COR-L47 (cell line): ENCODE measurements at places on chromosomes 7 and 10.

GRCh38 chr10:63421591-63421990, 44.2 kb downstream of the JMJD1C start:
- DNase-seq, result no peak

GRCh38 chr10:102508506-102508905, 4.7 kb downstream of the SUFU start:
- DNase-seq, result no peak

GRCh38 chr7:111531993-111532392, 30.3 kb downstream of the IMMP2L start:
- no peak for DNase-seq

GRCh38 chr10:80609331-80609730, 71.6 kb downstream of the SH2D4B start:
- no peak for DNase-seq

DNA sequence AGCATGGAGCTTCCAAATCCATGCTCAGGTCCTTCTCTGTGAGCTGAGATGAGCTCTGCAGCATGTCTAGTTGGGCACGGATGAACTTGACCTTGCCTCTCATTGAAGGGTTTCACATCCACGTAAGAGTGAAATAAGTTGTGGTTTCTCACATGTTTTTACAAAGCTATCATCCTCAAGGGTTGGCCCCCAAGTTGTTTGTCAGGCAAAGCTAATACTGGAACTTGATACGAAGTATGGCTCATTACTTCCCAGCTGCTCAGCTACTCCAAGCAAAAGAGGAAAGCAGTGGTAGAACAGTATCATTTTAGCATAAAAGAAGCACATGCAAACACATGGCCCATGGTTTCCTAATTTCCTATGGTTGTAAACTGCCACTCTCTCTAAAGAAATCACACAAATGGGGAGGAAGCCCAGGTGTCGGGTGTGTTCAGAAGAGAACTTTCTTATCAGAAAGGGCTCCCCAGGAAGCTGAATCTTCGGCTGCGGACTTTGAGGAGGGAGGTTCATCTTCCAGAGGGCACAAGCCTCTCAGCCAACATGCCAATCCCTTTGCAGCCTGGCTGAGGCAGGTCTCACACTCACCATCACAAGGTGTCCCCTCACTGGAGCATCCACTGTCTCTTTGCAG, 45.3 kb downstream of the PDLIM1 start:
- no peak for DNase-seq

DNA sequence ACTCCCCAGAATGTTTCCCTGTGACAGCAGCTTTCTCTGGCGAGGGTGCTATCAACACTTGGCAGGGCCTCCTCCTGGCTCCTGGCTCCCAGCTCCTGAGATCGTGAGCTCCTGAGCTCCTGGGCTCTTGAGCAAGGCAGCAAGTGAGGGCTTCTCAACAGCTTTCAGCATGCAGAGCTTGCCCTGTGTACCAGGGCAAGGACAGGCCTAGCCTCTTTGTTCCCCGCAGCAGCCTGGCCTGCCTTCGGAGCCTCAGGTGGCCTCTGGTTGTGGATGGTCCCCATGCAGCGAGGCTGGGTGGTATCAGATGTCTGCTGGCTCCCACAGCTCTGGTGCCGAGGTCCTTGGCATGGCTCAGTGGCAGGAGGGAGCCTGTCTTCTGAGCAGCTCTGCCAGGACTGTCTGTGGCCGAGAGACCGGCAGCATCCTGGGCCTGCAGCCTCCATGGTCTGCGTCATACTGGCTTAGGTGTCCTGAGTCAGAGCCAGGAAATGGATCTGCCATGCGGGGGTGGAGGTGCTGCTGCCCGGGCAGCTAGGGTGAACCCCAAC, 44.2 kb downstream of the ZMIZ1 start:
- no peak for DNase-seq

DNA sequence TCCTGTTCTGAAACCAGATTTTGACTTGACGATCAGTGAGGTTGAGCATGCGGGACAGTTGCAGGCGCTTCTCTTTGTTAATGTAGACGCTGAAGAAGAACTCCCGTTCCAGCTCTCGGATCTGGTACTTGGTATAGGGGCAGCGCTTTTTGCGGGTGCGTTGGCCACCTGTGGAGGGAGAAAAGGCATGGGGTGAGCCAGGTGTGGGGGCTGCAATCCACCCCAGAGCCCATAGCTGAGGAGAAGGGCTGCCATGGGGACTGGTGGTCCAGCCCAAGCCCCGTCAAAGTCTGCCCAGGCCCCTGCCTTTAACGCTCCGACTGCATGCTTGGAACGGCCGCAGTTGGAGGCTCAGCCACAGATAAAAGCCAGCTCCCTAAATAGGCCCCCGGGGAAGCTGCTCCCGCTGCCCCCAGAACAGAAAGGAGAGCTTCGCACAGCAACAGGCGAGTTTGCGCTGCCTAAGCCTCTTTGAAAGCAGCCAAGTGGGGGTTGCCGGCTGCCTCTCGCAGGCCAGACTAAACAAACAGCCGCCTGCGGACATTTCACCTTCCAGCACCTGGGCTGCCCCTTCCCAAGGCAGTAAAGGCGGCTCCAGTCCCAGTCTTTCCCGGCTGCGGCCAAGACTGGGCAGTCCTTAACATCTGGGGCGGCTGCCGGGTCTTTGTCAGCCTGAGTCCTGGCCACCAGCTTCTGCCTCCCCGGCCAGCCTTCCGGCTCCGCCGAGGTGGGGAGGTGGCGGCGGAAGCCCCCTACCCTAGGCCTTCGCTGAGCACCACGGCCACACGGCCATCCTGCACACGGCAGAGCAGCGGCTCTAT, 2.0 kb downstream of the HOXA11 start:
- no peak for DNase-seq

GRCh38 chr10:91632671-91633550, at the start of gene PPP1R3C:
Gene PPP1R3C (minus strand): TSS chr10:91633071. CDS start chr10:91632969, 102 bp downstream.
- peak; percentile 89 for DNase-seq

DNA sequence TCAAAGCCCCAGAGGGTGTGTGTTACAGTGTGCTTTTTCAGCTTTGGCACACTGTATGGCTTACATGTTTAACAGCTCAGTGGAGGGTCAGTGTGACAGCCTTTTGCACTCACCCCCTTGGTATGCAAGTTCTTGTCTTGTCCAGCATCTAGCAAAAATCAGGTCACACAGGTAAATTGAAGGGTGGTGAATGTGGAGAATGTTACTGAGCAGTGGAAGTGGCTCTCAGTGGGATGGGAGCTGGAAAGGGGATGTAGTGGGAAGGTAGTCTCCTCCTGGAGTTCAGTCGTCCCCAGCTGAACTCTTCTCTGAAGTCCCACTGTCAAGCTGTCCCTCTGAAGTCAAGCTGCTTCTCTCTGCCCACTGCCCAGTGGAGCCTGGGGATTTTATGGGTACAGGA, 21.0 kb upstream of the C10orf90 start:
- DNase-seq, result no peak

DNA sequence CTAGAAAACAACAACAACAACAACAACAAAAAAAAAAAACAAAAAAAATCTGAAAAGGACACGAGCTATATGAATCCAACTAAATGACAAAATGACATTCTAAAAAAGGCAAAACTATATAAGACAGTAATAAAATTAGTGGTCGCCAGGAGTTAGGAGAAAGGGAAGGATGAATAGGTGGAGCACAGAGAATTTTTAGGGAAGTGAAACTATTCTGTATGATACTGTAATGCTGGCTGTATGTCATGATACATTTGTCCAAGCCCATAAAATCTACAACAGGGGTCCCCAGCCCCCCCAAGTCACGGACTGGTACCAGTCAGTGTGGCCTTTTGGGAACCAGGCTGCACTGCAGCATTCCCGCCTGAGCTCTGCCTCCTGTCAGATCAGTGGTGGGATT, 2.8 kb upstream of the PUS7 start:
- DNase-seq, result no peak

- no peak for DNase-seq
These were observed 32.8 kb downstream of the CPED1 start for GRCh38 chr7:121020989-121021969.

- DNase-seq, result no peak
These were observed 5.2 kb downstream of the CALN1 start for GRCh38 chr7:72406820-72407403.

- DNase-seq, result no peak
These were observed 706.8 kb upstream of the POT1 start for GRCh38 chr7:125636320-125636962.

- no peak for DNase-seq
These were observed 18.8 kb downstream of the ANXA11 start for GRCh38 chr10:80186364-80187012.

DNA sequence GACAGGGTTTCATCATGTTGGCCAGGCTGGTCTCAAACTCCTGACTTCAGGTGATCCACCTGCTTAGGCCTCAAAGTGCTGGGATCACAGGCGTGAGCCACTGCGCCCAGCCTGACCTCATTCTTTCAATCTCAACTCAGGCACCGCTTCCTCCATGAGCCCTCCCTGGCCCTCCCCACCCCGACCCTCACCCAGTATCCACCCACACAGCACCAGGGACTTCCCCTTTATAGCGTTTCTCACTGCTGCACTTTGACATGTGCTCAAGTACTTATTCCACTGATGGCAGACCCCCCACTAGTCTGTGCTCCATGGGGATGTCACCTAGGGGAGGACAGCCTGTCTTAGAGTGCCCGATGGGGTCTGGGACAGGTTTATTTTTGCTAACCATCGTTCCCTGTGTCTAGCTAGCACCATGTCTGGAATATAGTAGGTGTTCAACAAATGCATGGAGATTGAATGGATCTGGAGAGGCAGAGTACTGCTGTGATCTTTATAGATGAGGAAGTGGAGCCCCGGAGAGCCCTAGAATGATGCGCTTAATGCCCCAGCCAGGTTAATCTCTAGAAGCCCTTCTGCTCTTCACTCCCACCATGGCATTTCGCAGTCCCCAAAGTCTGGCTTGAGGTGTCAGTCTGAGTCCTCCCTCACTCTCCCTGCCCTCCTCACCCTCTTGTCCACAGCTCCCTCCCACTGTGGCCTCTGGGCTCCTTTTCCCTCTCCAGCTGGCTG, 258.8 kb downstream of the RPS24 start:
- DNase-seq, result no peak

DNA sequence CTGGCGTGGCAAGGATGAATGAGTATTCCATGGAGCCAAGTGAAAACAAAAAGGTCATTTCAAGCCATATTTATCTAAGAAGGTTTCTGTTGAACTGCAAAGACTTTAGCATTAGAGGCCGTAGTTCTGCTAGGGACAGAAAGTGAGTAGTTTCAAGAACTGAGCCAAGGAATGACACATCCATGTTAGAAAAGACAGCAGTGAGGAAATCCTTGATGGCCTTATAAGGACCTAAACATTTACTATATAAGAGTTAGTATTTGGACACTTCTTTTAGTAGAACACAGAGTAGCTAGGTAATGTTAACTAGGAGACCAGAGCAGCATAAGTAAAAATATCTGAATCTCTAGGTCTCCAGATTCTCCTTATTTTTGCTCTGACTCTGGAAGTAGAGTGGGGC, 329.8 kb upstream of the SEMA3D start:
- no peak for DNase-seq

- no peak for DNase-seq
These were observed 229.3 kb upstream of the PRSS58 start for GRCh38 chr7:142487124-142487523.

GRCh38 chr10:100653957-100654781, 91.2 kb upstream of the PAX2 start:
- no peak for DNase-seq

DNA sequence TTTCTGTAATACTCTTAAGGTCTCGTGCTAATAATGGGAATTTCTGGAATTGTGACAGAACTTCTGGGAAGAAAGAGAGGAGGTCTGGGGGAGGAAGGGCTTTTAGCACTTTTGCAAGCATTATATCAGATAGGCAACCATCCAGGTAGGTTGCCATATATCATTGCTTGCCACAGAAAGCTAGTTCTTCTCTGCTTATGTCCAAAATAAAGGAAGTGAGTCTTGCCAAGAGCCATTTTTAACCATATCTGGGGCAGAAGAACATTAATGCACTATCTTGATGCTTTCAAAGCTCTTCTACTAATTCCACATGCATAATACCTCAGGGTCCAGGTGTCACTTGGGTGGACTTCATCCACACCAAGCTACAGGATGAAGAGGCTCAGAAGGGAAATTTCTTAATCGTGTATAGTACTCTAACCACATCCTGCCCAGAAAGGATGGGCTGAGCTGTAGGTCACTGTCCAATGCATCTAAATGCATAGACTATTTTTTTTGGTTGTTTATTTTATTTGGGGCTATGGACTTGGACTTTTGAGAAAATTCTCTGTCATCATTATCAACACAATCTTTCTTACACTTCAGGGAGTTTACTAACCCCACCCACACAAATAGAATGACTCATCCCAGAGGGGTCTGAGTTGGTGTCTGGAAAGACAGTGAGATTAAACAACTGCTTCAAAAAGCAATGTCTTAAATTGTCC, 68.9 kb upstream of the ADO start:
- no peak for DNase-seq

GRCh38 chr7:461453-462172, 58.0 kb downstream of the PDGFA start:
- DNase-seq, result no peak

GRCh38 chr10:110461530-110461929, 36.2 kb upstream of the DUSP5 start:
- no peak for DNase-seq

DNA sequence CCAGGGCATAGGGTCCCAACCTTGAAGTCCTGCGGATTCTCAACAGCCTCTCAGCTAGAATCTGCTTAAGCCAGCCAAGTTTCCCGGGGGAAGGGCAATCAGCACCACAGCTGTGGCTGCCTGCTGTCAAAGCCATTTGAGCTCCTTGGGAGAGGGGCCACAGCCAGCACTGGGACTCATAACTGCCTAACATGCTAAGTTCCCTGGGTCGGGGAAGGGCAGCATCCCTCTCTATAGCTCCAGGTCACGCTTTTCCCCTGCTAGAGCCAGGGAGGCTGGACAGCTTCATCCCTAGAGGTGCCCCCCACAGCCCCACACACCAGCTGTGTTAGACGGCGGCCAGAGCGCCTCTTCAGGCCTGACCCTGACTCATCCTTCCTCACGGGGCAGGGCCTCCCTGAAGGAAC, 49.6 kb upstream of the PDE1C start:
- DNase-seq, result no peak
